ENCODE measurements at places on chromosomes 13 and 19. TPM values are rescaled to one million over a fixed set of nuclear protein-coding genes. Genes with fewer than 3 reads are reported as not detected.

GRCh38 chr19:38076337-38076736, 147.7 kb downstream of the DPF1 start:
- DNase-seq, result no peak

GRCh38 chr13:89584058-89584620, 1763.3 kb upstream of the MIR17HG start:
- DNase-seq, result no peak

- DNase-seq, result no peak
Measured at GRCh38 chr13:109297628-109298027, 488.8 kb downstream of the IRS2 start.

DNA sequence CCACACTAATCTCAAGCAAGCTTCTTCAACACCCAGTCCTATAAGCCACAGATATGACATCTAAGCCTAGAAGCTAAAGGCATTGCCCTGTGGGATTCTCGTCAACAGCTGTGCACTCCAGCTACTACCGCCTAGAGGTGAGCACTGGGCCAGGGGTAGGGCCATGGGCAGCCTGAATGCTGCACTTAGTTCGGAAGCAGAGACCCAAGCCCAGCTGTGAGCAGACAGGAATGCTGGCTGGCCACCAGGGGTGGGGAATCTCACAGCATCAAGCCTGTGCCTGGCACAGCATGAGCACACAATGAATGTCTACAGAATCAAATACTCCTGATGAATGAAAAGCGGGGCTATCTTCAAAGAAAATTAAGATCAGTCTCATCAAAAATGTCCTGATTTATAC, 167.5 kb upstream of the UBL3 start:
- DNase-seq, result no peak

DNA sequence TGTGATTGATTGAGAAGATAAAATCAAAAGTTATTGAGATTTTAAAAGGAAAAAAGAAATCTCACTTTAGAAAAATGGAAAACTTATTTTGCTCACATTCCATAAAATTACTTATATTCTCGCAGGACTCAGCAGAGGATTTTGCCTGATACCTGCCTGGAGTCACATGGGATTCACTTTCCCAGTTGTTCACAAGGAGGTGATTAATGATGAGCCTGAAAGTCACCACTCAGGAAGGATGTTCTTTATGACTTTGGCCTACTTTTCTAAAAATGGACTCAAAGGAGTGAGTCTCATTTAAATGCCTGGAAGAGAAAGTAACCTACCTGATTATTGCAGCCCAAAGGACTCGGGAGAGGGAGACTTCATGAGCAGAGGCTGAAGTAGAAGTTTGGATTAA, 34.5 kb upstream of the FAM216B start:
- DNase-seq, result no peak

GRCh38 chr19:10209315-10209714, 14.6 kb upstream of the DNMT1 start:
- no peak for DNase-seq

DNA sequence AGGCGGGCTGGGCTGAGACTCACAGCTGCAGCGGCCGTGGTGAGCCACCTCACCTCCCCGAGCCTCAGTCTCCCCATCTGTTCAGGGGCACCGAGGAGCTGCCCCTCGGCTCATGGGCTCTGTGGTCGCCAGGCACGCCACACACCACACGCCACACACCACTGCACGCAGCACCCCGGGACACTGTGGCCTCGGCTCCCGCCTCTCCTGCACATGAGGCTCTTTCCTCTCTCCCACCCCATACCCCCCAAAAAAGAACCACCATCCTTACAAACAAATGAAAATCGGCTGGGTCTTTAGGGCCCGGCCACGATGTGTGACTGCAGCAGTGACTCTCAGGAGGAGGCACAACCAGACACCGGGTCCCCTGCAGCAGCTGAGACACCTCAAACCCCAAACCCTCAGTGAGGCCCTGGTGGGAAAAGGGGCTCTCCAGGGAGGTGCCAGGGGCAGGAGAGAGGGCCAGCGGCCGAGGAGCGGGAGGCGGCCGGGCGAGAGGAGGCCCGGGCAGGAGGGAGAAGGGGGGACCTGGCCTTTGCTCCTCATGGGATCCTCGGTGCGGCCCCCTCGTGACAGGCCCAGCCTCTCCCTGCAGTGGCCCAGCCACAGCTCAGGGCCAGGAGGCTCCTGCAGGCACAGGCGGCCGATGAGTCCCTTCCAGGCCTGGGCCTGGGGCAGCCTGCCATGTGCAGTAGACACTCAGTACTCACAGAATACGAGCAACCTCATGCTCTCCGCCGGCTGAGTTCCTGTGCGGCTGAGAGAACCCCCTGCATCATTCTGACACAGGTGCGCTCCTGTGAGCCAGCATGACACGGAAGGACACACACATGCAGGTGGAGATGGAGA, 66.3 kb downstream of the RASA3 start:
- no peak for DNase-seq

DNA sequence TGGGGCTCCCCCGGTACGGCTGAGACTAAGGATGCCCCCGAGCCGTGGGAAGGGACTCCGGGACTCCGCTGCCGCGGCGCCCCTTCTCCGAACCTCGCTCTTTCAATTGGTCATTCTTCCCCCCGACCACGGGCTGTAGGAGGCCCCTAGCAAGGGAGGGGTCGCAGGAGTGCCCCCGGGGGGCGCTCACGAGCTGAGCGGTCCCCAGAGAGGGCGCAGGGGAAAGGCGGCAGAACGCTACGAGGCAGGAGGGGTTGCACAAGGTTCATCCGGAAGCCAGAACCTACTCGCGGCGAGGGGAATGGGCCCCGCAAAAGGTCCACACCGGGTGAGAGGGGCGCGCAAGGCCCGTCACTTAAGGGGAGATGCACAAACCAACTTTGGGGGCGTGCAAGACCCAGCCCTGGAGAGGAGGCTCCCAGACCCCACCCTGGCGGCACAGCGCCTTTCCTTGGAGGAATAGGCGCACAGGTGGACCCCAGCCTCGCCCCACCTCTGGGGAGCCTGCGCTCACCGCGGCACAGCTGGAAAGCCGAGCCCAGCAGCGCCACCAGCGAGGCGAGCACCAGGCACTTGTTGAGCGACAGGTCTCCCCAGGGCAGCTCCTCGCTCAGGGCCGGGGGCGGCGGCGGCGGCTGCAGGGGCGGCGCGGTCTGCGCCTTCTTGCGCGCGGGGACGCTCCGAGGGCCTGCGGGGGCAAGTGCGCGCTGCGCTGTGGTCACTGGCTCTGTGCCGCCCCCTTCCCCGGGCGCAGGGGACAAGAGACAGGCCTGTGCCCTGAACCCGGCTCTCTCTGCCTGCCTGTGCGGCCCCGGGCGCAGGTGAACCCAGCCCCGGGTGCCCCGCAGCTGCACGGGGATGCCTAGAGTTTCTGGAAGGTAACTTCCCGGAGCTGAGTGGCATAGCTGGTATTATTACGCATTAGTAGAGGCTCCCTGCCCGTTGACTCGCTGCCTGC, 2.8 kb downstream of the JSRP1 start:
- no peak for DNase-seq

DNA sequence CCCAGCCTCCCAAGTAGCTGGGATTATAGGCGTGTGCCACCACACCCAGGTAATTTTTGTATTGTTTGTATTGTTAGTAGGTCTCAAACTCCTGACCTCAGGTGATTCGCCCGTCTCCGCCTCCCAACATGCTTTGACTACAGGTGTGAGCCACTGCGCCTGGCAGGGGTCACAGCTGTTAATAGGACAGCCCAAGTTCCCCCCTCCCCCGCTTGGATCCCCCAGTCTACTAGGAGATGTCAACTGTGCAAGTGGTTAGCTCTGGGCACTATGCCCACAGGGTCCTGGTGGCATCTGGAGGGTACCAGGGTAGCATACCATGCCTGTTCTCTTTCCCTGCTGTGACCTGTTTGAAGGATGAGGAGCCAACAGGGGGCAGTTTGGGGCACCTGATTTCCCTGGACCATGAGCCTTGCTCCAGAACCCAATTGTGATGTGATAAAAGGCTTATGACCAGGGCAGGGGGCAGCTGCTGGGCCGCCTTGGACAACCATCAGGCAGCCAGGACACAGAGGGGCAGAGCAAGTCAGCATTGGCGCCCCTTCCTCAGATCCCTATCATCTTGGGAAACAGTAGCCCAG, at the start of gene TSPAN16:
TSPAN16 (plus strand) TSS at position 496 of the 581 bp plus-strand sequence. CDS start 138 bp downstream, outside the sequence.
- DNase-seq, result no peak

DNA sequence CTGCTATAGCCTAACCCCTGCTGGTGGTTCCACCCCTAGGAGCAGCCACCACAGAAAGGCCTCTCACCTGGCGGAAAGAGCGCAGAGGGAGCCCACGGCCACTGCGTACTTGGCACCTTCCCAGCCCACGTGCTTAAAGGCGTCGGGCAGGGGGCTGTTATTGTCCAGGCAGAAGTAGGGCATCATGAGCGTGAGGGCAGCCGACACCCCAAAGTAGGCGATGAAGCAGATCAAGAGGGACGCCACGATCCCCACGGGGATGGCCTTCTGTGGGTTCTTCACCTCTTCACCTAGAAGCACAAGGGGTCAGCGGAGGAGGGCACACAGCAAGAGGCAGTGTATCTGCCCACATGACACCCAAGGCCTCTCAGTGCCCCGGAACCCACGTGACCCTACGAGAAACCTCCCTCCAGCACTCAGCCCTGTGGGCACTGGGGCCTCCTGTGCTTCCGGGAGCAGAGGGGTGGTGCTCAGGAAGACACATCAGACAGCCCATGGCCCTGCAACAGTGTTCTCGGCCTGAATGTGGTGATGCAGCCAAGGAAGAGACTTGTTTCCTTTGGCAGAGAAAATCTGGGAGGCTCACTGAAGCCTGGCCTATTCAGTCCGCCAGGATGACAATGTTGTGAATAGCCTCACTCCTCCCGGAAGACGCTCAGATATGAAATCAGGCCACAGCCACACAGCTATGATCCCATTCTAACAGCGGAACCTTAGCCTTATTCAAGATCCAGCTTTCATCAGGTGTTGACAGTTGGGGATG, 72.1 kb downstream of the SLC7A1 start:
- DNase-seq, result no peak

DNA sequence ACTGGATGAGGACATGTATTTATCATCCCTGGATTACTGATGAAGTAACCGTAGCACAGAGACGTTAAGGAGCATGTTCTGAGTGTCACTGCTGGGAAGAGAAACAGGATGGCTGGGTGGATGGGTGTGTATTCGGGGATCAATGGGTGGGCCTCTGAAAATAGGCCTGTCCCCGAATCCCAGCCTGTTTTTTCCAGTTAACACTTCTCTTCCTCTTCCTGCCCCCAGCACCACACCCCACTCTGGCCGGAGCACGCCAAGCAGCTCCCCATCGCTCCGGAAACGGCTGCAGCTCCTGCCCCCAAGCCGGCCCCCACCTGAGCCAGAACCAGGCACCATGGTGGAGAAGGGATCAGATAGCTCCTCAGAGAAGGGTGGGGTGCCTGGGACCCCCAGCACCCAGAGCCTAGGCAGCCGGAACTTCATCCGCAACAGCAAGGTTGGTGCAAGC, 8.8 kb downstream of the GRAMD1A start:
- no peak for DNase-seq

GRCh38 chr13:108178078-108178477, 37.3 kb downstream of the LIG4 start:
- DNase-seq, result no peak

GRCh38 chr19:34317311-34317927, 47.6 kb upstream of the GPI start:
- no peak for DNase-seq

GRCh38 chr13:33144358-33144784, 128.1 kb downstream of the KL start:
- DNase-seq, result no peak

Gene DLL3
- total RNA-seq, result 15.8 TPM

GRCh38 chr13:43285933-43286597, 262.7 kb downstream of the DNAJC15 start:
- DNase-seq, result no peak

Gene PNMA8C
- total RNA-seq, result 25.3 TPM

Gene CHAF1A
- 6.2 TPM for total RNA-seq

Measured in occipital lobe (tissue), 3 donors.